ENCODE measurements at places on chromosomes 4 and X.
A peak's percentile ranks its signal among the peaks of the same experiment; 100 is the strongest.

DNA sequence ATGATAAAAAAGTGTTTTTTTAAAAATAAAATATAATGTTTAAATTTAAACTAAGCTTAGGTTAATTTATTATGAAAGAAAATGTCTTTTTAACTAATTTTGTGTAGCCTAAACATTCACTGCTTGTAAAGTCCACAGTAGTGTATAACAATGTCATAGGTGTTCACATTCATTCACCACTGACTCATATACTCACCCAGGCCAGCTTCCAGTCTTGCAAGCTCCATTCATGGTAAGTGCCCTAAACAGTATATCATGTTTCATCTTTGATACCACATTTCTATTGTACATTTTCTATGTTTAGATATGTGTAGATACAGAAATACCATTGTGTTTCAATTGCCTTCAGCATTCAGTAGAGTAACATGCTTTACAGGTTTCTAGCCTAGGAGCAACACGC is 530.3 kb downstream of the EPHA5 start:
- DNase-seq = no peak

DNA sequence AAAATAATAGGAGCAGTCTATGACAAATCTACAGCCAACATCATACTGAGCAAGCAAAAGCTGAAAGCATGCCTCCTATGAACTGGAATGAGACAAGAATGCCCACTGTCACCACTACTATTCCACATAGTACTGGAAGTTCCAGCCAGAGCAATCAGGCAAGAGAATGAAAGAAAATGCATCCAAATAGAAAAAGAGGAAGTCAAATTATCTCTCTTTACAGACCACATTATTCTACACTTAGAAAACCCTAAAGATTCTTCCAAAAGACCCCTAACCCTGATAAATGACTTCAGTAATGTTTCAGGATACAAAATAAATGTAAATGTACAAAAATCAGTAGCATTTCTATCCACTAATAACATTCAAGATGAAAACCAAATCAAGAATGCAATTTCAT is 249.0 kb downstream of the STK32B start:
- peak; percentile 6 for DNase-seq

DNA sequence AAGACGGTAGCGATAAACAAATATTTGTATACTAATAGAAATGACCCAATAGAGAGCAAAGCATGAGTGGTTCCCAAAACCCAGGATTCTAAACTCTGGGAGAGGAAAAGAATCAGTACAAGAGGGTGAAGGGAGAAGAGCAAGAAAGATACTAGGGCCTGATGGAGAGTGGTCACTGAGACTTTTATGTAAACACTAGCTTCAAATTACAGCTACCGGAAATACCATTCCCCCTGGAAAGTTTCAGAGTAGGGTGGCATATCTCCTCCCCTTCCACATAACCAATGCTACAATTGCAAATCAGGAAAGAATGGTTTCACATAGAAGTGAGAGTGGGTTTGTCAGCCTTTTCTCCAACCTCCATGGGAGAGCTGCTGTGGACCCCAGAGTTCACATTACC is 77.1 kb downstream of the EIF4E start:
- DNase-seq = no peak

GRCh38 chr4:89416960-89417359 is 109.4 kb upstream of the GPRIN3 start:
- DNase-seq = no peak

- DNase-seq = no peak
Observed at GRCh38 chr4:73092868-73093267, 23.4 kb upstream of the COX18 start.

DNA sequence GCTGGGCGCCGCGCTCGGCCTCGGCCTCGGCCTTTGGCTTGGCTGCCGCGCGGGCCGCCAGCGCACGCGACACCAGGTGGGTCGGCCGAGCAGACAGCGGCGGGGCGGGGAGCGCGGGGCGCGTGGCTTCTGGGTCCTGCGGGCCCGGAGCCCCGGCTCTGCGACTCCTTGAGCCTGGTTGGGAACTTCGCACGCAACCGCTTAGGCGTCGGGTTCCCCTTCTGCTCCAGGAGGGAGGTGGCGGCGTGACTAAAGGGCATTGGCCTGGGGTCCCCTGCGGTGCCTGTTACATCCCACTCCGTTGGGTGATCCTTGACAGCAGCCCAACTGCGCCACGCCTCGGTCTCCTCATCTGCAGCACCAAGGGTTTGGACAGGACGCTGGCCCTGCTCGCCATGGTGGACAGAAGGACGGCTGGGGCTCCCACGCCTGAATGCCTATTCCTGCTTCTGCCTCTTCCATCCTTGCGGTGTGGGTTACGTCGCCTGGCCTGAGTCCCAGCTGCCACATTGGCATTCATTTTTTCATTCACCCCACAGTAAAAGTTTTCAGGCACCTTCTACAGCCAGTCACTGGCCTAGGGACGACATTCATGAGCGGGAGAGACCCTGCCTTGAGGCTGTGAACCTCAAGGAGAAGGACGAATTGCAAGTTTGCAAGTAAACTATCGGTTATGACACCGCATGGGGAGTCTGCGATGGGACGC is 631 bp downstream of the EVC start:
- no peak for DNase-seq

- no peak for DNase-seq
Observed at GRCh38 chrX:69298466-69299140, 133.3 kb upstream of the PJA1 start.

GRCh38 chr4:83248486-83248885 is 36.1 kb downstream of the COQ2 start:
- no peak for DNase-seq

GRCh38 chr4:133960975-133961374 is 240.6 kb downstream of the PABPC4L start:
- no peak for DNase-seq

DNA sequence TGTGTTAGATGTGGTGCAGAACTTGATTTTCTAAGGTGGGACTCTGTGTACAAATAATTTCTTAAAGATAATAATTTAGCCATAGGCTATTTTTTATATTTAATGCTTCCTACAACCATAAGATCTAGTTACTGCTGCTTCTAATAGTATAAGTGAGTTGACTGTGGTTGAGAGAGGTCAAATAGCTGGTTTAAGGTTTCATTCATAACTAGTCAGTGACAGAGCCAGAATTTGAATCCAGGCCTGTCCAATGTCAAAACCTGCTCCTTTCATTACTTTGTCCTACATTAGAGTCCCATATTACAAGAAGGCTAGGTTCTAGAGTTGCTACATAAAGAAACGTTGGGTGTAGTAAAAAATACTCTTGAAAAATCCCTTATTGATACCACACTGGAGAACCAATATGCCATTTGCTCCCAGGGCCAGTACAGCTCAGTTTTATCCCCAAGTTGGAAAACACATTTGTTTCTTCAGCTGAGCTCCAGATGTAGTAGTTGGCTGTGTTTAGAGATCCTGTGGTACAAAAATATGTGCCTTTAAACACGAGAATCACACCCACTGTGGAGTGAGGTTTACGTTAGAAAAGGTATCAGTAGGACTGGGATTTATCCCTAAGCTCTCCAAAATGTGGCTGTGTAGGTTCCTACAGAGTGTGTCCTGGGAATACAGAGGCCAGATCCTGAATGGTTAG is 84.3 kb downstream of the REPS2 start:
- DNase-seq = no peak

DNA sequence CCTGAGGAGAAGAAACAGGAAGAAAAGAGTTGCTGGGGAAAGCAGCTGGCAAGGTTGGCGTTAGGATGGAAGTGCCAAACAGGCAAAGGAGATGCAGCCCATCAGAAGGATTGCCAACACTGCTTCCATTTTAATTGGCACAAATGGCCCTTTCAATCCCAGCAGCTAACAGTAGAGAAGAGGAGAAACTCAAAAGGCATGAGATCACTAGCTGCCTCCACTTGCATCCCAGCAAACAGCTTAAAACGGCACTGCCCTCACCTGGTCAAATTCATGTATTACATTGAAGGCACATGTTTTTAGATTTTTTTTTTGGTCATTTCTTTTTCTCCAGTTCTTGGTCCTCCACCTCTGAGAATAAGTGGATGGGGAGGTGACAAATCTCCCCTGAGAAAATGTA is 14.9 kb upstream of the LOC101059915 start:
- DNase-seq = peak; percentile 74

GRCh38 chr4:55903577-55903976 is 45.2 kb upstream of the CEP135 start:
- peak; percentile 30 for DNase-seq

GRCh38 chrX:150984169-150984824 is 1.2 kb downstream of the HMGB3 start:
- peak; percentile 8 for DNase-seq

- DNase-seq = no peak
Observed at GRCh38 chr4:81557306-81557705, 85.6 kb upstream of the RASGEF1B start.

GRCh38 chrX:45818913-45819312 is 618.2 kb upstream of the DIPK2B start:
- no peak for DNase-seq

DNA sequence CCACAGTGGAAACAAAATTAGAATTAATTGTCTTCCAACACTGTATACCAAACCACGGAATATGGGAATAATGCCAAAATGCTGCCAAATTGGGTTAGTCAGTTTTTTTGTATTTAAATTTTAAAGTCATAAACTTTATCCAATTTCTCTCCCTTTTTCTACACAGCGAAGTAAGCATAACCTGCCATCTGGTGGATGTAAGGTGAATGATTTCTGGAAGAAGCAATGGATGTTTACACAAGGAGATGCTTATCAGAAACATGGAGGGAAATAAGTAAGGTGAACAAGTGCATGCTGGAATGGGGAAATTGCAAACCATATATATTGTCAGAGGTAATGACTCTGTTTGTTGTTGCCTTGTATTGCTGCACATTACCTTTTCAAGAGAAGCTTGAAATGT is 691.9 kb downstream of the TECRL start:
- DNase-seq = peak; percentile 8

DNA sequence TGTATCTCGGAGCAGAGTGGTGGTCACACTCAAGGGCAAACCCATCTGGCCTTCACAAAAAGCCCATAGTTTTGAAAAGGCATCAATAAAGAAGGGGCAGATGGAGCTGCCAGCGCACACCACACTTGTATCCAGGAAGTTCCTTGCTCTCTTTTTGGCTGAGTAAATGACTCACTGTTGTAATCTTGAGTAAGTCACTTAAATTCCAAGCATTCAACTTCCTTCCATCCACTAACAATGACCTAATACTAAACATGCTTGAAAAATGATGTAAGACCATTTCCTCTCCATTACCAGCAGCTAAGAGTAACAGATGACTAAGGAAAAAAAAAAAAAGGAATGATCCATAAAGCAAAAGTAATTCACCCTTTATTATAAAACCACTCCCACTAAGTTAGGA is 32.4 kb upstream of the MYOZ2 start:
- peak; percentile 7 for DNase-seq

GRCh38 chr4:176262243-176262642 is 6.8 kb downstream of the ASB5 start:
- no peak for DNase-seq

DNA sequence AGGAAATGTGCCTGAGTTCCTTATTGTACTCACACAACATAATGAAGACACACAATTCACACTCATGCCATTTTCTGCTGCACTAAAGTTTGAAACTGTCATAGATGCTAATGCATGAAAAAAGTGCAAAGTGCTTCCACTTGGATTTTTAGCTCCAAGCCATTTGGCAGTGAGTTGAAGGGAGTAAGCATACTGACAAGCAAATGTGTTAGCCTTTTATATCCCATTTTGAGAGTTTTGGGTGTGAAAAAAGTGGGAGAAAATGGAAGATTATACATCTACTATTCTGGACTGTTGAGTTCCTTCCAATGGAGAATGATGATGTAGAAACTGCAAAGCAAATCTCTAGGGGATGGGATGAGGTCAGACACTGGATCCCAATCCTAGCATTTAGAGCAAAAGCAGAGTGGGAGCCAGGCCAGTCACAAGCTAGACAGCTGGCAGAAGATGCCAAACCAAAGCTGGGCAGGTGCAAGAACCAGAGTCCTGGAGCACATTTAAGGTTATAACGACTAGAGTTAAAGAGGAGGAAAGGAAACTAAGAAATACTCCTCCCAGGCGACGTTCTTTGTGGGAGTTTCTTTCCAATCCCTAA is 216.8 kb downstream of the FBXO8 start:
- no peak for DNase-seq

GRCh38 chr4:88413801-88414200 is 35.1 kb downstream of the HERC6 start:
- DNase-seq = peak; percentile 61

DNA sequence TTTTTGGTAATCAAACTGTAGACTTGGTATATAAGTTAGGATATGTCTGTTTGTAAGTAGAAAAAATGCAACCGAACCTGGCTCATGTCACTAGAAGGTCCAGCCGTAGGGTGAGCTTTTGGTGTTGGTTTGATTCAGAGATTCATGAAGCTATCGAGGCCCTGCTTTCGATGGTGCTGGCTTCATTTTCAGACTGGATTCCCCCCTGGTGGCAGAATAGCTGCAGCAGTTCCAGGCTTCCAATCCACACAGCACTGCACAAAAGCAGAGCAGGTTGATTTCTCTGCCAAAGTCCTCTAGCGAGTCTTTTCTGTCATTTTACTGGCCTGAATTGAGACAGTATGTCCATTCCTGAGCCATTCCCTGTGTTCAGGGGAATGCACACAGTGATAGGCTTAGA is 33.1 kb downstream of the PDK3 start:
- DNase-seq = peak; percentile 61

DNA sequence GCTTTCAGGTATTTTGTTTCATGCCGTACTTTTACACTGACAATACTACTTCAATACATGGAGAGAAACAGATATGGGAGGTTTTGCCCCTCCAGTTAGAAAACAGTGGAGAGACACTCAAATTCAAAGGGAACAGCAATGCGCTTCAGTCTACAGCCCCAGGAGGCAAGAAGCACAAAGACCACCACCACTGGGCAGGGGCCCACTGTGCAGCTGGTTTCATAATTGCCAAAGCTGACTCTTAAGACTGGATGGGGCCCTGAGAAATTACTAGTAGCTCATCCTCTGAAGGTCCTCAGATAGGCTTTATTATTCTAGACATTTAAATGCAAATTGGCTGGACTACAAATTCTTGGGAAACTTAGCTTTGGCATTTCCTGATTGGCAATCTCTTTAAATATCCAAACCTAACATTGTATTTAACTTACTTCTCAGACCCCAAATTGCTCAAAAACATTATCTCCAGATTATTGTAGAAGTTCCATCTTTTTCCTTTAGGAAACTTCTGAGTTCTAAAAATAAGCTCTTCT is 85.9 kb upstream of the GPR34 start:
- DNase-seq = no peak

DNA sequence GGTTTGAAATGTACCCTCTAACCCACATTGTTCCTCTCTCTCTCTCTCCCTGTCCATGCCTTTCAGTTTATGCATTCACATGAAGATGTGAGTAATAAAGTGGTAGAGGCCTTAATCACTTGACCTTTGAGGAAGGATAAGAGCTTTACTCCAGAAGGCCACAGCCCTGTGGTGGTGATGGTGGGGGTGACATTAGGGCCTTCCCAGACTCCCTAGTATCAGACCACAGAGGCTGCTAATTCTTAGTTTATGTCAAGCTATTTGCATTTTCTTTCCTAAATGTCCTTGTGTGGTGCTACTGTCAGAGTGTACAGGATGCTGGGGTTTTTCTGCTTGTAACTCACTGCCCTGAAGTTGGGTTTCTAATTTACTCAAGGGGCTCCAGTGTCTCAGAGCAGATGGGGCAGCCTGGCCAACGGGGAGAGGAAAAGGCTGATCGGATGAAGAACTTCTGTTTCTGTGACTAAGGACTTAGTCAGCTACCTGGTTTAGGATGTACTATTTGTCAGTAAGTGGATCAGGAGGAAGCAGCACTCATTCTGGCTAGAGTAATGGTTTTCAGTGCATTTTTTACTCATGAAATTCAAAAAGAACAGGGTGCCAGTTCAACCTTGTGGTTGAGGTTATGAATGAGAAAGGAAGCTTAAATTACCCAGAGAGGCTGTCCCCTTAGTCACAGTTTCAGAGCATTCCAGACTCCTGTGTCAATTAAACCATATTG is 509.6 kb upstream of the DIPK2B start:
- no peak for DNase-seq
